Fibroblast of skin of left quadriceps (primary cell): ENCODE measurements at places on chromosomes 12 and 14.

DNA sequence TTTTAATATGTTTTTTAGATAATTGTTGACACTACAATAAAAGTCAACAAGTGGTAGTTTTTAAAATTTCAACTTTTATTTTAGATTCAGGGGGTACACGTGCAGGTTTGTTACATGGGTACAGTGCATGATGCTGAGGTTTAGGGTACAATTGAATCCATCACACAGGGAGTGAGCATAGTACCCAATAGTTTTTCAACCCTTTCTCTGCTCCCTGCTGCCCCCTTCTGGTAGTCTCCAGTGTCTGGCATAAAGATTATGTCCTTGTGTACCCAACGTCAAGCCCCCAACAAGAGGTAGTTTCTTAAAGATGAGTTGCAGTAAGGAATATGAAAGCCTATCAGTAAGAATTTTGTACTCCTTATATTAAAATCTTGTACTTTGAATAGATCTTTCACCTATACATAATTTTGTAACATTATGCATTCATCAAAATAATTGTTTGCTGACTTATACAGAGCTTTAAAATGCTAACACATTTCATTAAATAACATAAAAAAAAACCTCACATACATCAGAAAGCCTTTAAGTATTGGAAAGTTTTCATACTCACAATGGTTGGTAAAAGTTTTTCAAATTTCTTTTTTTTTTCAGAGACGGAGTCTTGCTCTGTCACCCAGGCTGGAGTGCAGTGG, 5.4 kb upstream of the RALGAPA1 start:
- no peak for DNase-seq

DNA sequence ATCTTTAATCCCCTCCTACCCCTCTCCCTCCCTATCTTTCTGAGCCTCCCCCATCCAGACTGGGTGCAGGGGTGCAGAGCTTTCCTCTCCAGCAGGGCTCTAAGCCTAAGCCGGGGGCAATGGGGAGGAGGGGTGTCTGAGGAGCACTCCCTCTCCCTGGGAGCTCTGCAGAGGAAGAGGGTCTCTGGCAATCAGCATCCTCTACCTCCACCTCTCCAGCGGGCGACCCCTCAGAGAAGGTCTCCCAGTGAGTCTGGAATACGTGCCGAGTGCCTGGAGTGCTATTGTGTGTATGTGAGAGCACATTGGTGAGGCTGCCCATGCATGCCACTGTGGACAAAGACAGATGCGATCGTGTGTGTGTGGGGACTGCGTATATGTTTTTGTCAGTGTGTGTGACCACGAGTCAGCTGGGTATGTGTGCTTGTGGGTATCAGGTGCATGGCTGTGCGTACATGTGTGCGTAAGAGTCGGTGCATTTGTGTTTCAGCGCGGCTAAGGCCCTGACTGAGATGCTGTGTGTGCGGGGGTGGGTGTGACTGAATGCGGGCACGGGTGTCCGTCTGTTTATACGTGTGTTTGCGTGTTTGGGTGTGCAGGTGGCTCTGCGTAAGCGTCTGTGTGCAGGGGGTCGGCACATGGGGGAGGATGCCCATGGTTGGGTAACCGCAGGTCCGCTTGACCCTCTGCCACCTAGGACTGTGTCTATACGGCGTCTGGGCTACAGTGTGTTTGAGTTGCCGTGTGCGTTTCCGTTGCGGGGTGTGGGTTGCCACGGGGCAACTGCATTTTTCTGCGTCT, 905 bp upstream of the DLK1 start:
- no peak for DNase-seq

GRCh38 chr14:55153951-55154350, 24.9 kb downstream of the LGALS3 start:
- no peak for DNase-seq

- DNase-seq = no peak
Observed at GRCh38 chr14:48390346-48390745, 714.9 kb upstream of the MDGA2 start.

GRCh38 chr12:62522984-62523383, 56.4 kb downstream of the MON2 start:
- no peak for DNase-seq

DNA sequence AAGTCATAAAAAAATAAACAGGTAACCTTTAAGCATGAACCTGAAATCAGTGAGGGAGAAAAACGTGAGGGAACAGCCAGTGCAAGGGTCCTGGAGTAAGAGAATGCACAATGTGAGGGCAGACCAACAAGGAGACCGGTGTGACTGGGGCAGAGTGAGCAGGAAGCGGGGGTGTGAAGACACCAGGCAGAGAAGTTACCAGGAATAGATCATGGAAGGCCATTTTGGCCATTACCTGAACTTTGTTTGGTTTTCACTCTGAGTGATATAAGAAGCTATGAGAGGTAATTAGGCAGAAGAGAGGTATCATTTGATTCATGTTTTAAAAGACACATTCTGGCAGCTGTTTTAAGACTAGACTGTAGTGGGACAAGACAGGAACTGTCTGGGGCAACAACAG, 15.0 kb downstream of the PAH start:
- DNase-seq = no peak

DNA sequence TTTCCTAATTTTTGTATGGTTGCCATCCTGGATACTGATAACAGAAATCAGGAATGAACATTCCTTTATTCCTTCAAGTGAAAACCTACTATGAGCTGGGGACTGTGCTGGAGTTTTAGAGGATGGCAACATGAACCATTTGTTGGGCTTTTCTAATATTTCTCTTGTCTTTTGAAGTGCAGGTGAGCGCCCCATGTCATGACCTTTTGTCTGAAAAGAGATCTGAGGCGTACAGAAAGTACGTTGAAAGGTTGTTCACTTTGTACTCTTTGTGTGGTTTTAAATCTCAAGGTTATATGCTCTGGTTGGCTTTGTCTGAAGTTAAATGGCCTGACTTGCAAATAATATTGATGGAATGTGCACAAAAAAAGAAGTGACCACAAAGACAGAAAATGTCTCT, 79.0 kb downstream of the GAS2L3 start:
- no peak for DNase-seq
